ENCODE measurements at places on chromosomes 1 and 21. TPM values are rescaled to one million over a fixed set of nuclear protein-coding genes. Genes with fewer than 3 reads are reported as not detected.

Gene AMY1B
- not detected for total RNA-seq

Gene WNT3A
- total RNA-seq: not detected

Gene SLC44A3
- 0.65 TPM for total RNA-seq

Gene ROR1
- total RNA-seq: 9.1 TPM

Gene ZMYND12
- 0.30 TPM for total RNA-seq

Measured in smooth muscle cell of the umbilical artery (primary cell).